DND-41 (cell line): ENCODE measurements at places on chromosomes 5 and 9.

DNA sequence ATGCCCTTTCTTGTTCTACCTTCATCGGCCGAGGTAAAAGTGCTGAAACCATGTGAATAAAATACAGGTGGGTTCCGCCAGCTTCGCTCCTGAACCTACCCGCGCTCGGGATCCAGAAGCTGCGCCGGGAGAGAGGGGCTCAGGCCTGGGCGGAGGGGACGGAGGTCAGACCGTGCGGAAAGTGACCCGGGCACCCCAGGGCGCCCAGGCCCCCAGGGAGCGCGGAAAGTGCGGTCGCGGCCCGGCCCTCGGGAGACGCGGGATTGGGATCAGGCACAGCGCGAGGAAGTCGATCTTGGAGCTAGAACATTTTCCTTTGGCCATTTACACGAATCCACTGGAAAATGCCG is 329 bp downstream of the SYK start:
- no peak for DNase-seq

GRCh38 chr9:110048976-110049698 is 158.8 kb downstream of the C9orf152 start:
- DNase-seq: peak; percentile 41

DNA sequence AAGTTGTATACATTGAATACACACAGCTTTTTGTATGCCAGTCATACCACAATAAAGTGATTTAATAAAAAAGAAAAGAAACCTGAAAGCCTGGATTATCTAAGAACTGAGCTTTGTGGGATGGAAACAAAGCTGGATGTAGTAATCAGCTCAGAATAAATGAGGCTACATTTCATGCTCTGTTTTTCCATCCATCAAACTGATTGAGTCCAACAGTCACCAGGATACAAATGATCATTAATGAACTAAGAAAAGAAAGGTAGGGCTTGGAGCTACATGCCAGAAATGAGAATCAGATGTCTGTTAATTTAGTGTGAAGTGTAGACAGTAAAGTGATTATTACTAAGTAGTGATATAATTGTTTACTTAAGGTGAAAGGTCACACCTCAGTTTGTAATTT is 109.8 kb upstream of the TARS1 start:
- no peak for DNase-seq

- DNase-seq: no peak
Observed at GRCh38 chr5:36662291-36662851, 56.0 kb downstream of the SLC1A3 start.

DNA sequence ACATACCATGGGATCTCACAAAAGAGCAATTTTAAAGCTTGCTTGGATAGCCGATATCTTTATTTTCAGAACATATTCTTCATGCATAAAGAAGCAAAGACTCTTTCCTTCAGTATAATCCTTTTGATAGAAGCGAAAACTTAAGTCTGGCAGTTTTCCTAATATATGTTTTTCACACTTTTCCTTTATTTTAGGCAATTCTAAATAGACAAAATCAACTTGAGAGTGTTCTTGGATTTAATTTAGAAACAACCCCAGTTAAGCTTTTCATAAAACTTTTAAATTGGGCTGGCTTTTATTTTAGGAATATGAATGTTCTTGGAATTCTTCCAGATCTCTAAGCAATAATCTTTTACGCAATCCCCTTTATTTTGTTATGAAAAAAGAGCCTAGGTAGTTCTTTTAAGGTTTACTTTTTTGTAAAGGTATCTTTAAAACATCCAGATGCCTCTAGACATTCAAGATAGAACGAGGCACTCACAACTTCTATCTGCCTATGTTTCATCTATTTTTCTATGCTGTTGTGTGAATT is 51.5 kb upstream of the HSPB3 start:
- no peak for DNase-seq

GRCh38 chr5:13606051-13606450 is 338.4 kb downstream of the DNAH5 start:
- no peak for DNase-seq

DNA sequence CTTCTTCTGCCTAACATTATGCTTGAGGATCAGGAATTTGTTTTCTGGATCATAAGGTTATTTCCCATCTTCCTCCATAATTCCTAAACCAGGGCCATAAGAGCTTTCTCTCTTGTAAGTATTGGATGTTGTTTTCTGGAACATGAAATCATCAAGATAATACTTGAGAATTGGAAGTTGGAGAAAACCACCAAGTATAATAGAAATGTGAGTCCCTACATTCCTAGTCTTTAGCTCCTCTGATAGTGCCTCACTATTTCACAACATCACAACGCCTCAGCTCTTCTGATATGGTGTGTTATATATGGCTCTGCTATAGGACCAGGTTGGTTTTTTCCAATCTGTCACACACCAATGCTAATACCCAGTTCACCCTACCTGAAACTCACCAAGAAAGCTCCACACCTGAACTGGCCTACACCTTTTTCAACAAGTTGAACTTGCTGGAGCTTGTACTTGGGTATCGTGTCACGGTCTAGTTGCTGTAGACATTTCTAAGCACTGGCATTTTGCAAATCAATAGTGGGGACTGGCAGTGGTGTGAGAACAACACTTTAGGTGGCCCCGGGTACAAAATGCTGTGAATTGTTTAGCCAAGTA is 141.1 kb downstream of the ACTBL2 start:
- DNase-seq: no peak

DNA sequence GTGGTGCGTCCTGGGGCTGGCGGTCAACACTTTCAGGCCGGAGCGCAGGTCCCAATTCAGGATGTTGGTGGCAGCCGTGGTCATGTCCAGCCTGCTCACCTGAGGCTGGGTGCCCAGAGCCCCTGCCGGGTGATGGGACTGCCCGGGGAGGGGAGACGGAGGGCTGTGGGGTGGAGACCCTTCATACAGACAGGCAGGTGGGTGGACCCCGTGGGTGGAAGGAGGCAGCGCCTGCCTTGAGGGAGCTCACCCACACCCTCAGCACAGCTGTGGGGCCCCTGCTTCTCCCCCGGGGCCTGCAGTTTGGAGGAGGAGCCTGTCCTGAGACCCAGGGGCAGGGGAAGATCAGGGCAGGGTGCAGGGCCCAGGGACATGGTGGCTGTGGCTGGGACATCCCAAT is 6.9 kb upstream of the PTGDS start:
- no peak for DNase-seq

DNA sequence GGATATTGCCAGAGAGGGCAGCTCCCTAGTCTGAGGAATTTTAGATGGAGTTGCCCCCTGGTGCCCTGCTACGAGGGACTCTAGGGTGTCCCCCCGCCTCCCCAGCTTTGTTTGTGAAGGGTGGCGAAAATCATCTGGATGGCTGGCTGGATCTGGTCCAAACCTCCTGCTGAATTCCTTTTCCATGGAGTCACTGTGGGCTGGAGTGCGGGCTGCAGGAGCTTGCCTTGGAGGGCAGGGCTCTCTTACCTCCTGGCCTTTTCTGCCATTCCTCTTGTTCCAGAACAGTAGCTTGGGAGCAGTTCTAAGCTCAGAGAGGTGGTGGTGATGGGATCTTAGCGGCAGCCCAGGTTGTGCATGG is 2.1 kb downstream of the SYNPO start:
- DNase-seq: no peak

- DNase-seq: peak; percentile 69
Observed at GRCh38 chr5:39176759-39177630, 42.4 kb downstream of the FYB1 start.

DNA sequence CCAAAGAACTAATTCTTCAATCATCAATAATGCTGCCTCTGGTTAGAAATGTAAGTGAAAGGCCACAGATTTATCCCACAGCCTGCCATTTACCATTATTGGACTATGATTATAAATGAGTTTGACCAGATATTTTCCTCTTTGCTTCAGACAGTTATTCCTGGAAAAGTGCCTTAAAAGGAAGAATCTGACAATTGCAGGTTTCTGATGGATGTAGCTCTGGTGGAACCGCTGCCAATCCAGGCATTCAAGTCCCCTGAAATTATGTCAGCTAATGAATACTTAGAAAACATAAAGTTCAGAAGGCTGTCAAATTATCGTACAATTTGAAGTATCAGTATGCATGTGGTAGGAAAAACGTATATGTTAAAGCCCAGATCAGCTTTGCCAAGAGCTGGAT is 78.2 kb upstream of the NR4A3 start:
- no peak for DNase-seq

- DNase-seq: peak; percentile 12
Observed at GRCh38 chr9:99235926-99236634, 14.0 kb downstream of the SEC61B start.

- no peak for DNase-seq
Observed at GRCh38 chr5:56529666-56530430, 285.5 kb upstream of the MAP3K1 start.

GRCh38 chr9:83327323-83327722 is 210.9 kb downstream of the FRMD3 start:
- no peak for DNase-seq

DNA sequence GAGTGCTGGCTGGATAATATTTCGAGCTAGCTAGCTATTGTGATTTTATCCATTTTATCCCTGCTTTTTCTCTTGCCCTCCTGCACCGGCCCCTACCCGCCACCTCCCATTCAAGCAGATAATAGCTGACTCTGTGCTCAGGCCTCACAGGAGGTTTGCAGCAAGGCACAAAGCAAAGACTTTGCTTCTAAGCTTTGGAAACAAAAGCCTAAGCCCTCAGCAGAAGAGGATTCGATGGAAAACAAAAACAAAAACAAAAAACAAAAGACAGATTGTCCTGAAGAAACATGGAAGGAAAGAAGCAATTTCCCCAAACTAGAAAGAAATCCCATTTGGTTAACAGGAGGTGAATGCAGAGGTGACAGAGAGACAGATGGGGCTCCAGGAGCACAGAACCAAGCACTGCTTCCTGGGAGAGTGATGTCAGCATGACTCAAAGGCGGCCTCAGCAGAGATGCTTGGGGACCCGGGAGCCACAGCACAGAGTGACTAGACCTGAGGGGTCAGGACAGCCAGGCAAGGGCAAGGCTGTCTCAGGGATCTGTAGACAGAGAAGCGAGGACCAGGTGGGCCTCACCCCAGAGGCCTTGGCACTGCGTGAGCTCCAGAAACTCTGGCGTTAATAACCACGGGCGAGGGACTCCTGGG is 28.4 kb downstream of the MTX3 start:
- no peak for DNase-seq

DNA sequence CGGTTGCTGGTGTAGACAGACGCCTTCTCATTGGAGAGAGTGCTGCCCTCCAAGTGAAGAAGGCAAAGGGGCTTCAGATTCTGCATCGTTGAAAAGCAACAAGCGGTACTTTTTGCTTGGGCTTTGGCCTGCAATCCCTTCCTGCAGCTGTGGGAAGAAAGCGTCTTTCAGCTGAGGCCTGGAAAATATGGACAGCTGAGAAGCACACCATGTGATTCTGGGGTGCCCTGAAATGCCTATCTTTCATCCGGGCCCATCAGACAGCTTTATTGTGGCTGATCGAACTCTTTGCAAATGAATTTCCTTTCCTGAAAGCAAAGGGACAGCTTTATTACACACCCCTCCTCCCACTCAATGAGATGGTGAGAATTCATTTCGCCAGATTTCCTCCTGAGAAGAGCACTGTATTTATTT is 74.0 kb downstream of the NSG2 start:
- DNase-seq: no peak

DNA sequence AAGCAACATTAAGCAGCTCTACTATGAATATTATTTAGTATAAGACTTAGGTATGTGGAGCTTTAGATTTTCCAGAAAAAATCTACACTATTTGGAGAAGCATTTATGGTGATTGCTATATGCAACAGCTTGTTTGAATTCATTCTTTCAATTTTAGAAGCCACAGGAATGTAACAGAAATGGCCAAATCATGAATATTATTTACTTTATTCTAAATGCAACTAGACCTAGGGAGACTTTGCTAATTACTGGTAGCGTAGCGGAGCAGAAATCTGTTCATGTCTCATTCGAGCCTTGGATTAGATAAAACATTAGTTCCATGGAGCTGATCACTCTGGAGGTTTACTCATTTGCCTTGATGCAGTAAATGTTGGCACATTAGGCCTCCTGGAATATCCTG is 290.2 kb downstream of the ZNF608 start:
- DNase-seq: no peak

- no peak for DNase-seq
Observed at GRCh38 chr5:150068472-150068871, 17.9 kb downstream of the CSF1R start.

GRCh38 chr9:2758162-2758897 is 41.0 kb downstream of the KCNV2 start:
- DNase-seq: no peak

GRCh38 chr5:96115147-96115807 is 153.6 kb upstream of the ELL2 start:
- no peak for DNase-seq

- no peak for DNase-seq
Observed at GRCh38 chr5:4630031-4630430, 510.1 kb upstream of the ADAMTS16 start.

- DNase-seq: peak; percentile 27
Observed at GRCh38 chr9:37293664-37294524, 128.6 kb upstream of the GRHPR start.

GRCh38 chr5:128252756-128253155 is 169.2 kb downstream of the SLC12A2 start:
- no peak for DNase-seq

DNA sequence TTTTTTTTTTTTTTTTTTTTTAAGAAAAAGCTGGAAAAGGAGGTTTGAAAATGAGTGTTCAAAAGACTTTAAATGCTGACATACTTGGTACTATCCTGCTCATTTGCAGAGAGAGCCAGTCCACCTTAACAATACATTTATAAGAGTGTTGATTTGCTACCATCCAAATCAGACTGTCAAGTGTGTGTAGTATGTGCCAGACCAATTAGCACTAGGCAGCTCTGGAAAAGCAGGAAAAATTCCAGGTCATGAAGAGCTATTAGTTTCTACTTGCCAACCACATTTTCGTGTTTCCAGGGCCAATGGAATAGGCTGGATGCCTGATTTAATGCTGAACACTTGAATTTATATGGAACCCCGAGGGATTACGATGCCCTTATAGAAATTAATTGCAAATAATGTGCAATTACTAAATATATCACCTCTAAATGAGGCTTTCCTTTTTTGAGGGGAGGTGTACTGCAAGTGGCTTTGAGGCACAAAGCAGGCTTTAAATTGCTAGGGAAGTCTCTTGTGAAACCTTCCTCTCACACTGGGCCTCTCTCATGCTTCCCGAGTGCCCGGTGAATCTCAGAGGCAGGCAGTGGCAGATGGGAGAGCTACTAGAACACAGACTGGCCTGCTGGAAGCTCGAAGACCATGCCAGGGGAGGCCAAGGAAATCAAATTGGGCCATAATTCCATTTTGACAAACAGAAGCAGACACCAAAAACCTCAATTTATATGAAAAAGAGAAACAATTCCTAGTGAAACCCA is 178.7 kb downstream of the PPP2R2B start:
- DNase-seq: no peak

DNA sequence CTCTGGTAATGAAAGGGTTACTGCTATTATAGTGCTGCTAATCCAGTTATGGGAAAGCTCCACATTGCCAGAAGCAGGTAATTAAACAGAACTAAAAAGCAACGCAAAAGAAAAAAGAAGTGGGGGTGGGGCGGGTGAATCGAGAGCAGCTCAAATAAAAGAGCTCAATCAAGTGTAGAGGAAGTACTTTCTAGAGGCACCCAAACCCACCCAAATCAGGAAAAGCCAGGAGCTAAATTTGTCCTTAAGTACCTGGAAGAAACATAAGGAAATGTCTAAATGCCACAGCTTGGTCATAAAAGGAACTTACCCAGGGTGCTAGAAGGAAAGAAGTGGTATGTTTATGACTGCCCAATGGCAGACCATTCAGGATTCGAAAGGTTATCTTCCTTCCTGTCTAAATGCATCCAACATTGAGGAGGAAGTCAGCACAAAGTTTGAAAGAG is 2.4 kb upstream of the RNF145 start:
- DNase-seq: no peak
